ENCODE measurements at places on chromosomes 5 and 9.

- DNase-seq, result no peak
These were observed 168.1 kb downstream of the KDM4C start for GRCh38 chr9:6925836-6926235.

- peak; percentile 15 for DNase-seq
These were observed 404.4 kb downstream of the ICE1 start for GRCh38 chr5:5826911-5827310.

- peak; percentile 82 for DNase-seq
These were observed 60.6 kb upstream of the ZFR start for GRCh38 chr5:32504989-32505596.

- no peak for DNase-seq
These were observed 17.0 kb upstream of the RPS23 start for GRCh38 chr5:82295144-82295543.

- no peak for DNase-seq
These were observed 9.4 kb upstream of the TNFAIP8 start for GRCh38 chr5:119346394-119346793.

DNA sequence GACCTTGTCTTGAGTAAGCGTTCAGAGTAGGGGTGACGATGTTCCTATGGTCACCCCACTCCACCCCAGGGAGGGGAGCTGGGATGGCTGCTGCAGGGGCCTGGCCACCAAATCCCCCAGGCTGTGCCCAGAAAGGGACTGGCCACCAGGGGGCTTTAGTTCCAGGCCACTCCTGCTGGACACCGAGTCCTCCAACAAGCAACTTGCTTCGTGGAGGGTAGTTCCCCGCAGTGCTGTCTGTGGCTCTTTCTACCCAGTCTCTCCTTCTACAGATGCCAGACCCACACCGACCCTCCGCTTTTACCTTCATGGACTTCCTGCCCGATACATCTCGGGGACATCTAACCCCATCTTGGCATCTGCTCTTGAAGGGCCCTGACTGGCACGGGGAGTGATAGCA is 35.7 kb upstream of the GABRP start:
- DNase-seq, result peak; percentile 19

DNA sequence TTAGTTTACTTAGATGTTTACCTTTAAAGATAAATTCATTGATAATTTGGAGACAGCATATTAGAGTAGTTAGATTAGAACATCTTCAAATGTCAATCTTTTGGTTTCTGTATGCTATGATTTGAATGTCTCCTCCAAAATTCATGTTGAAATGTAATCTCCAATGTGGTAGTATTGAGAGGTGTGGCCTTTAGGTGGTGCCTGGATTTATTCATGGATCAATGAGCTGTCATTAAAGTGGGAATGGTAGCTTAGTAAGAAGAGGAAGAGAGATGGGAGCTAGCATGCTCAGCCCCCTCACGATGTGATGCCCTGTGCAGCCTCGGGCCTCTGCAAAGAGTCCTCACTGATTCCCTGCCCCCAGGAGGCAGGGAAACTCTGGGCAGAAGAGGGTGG is 133.6 kb upstream of the TUT7 start:
- DNase-seq, result no peak

DNA sequence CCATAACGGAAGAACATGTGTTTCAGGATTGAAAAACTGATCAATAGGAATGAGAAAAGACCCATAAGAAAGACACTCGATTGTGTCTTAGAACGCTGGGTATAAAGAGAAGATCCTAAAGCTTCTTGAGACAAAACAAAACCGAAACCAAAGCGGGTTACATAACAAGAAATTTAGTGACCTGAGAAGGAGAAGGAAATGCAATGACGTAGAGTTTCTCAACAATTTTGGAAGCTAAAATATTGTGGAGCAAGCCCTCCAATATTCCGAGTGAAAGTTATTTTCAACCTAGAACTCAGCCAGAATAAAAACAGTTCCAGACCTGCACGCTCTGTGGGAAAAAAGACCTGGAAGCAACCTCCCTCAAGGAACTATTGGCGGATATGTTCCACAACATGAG is 81.9 kb upstream of the FREM1 start:
- no peak for DNase-seq

GRCh38 chr5:143583409-143583808 is 179.9 kb upstream of the NR3C1 start:
- DNase-seq, result no peak

DNA sequence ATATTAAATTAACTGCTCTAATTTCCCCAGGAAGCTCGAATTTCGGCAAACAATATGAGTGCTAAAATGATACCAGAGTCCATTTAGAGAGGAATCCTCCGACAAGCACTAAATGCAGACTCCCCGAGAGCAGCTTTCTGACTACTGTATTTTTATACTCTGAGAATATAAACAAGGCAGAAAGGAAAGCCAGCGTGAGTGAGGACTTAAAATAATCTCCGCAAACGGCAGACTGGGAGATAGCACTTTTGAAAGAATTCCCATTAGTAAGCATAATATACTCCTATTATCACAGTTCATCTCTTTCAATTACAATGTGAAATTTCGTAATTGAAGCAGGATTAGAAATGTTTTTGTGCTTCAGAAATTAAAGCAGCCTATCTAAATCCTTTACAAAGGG is 269.4 kb upstream of the PANK3 start:
- DNase-seq, result no peak

DNA sequence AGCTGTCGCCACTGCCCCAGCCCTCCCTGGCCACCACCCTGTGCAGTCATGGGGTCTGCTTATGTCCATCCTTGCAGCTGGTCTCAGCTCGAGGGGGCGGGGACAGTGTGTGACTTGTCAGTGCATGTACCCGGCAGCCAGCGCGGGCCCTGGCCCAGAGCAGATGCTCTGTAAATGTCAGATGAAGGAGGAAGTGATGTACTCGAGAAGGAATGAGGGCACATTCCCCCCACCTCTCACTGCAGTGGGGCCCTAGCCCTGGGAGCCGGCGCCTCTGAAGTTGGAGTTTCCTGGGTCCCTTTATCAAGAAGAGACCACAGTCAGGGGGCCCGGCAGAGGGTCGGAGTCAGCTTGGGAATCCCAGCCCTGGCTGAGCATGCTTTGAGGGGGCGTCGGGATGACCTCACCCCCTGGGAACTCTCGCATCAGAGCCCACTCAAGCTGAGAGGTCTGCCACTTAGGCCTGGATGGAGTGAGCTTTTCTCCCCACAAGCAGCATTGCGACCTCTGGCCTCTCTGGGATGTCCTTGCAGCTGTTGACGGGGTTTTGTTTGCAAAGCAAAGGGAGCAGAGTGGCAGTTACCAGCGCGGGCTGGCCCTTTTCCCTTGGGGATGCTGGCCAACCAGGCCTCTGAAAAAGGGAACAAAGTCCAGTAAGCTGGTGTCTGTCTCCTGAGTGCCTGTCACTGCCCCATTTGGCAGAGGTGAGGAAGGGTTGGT is 19.0 kb downstream of the NEURL1B start:
- DNase-seq, result peak; percentile 80

GRCh38 chr9:29211003-29211579 is 1637.8 kb upstream of the C9orf72 start:
- DNase-seq, result no peak

DNA sequence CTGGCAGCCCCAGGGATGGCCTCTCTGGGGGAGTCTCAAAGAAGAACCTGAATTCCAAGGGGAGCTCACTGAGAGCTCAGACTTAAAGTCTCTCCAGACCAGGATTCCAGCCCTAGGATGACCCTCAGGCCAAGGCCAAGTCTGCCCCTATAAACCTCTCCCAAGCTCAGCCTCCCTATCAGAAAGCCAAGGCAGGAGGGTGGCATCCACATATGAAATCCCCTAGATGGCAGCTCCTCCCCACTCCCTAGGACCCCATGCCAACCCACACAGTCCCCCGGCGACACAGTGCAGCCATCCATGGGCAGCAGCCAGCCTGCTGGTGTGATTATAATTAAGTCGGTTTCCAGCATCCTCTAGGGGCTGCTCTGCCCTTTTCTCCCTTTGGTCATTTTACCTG is 269.9 kb downstream of the CDK5RAP2 start:
- DNase-seq, result no peak

DNA sequence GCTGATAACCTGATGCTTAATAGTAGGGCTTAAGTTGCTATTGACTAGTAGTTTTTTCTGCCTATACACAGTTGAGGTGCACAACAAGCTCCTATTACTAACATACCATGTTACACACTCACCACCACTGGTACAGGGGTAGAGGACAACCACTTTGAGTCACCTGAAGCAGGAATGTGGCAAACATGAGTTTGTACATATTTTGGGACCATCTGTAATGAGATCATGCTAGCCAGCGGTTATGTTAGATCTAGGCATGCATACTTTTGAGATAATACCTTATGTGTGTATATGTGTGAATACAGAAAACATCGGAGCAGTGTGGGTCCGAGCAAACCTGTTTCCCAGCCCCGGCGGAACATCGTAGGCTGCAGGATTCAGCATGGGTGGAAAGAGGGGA is 72.8 kb upstream of the NXNL2 start:
- DNase-seq, result peak; percentile 79

- DNase-seq, result no peak
These were observed 86.1 kb upstream of the SARDH start for GRCh38 chr9:133824106-133824801.

DNA sequence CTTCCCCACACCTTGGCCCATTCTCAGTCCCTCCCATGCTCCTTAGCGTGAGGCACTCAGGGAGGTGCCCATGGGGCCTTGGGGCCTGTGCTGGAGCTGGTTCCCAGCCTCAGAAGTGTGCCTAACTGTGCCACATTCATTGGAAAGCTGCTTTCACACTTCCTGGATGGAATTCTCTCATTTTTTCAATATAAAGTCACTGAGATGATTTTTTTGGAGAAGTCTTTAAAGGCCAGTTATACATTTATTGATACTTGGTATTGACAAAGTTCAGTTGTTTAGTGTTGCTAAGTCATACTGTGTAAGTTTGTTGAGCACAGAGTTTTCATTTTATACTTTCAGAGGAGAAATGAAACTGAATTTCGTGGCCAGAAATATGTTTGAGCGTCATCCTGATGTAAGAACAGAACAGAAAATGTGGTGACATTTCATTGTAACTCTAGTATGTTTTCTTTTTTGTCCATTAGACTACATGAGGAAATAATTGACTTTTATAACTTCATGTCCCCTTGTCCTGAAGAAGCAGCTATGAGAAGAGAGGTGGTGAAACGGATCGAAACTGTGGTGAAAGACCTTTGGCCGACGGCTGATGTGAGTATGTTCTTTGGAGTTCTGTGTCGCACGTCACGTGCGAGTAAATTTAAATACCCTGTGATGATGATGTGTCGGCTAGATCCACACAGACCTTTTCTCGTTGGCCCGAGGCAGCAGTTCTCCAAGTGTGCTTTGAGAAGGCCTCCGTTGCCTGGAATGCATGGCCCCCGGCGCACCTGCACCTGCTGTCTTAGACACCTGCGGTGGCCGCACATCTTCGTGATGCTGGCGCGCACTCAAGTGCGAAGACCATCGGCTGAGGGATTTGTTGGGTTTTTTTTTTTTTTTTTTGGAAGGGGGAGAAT is 24.1 kb downstream of the TENT4A start:
- DNase-seq, result no peak

GRCh38 chr5:17154211-17154996 is 63.0 kb upstream of the BASP1 start:
- DNase-seq, result peak; percentile 88

GRCh38 chr9:135858491-135859185 is 48.7 kb downstream of the CAMSAP1 start:
- DNase-seq, result no peak

DNA sequence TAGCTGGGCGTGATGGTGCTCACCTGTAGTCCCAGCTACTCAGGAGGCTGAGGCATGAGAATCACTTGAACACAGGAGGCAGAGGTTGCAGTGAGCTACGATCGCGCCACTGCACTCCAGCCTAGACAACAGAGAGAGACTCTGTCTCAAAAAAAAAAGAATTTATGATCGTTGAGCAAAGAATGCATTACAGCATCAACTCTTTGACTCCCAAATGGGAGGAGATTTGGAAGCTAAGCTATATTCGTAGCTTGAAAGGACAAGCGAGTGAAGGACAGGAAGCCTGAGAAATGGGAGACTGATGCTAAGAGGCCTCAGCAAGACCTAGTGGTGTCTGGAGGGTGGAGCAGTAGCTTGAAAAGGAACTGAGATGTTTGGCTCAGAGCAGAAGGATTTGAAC is 10.3 kb upstream of the CCIN start:
- DNase-seq, result no peak

DNA sequence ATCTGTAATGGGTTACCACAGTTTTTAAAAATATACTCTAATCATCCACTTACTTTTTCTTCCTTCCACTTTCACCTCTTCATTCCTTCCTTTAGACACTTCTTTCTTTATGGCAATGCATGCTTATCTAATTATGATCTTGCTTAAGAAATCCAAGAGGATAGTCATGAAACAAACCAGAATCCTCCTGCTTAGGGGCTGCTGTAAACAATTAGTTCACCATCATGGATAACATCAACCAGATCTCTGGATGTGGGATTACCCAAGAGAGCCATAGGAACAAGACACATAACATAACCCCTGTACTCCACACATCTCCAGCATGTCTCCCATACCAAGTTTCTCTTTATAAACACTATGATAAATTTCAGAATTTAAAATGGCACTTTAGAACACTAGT is 713.4 kb upstream of the PTPRD start:
- DNase-seq, result no peak

DNA sequence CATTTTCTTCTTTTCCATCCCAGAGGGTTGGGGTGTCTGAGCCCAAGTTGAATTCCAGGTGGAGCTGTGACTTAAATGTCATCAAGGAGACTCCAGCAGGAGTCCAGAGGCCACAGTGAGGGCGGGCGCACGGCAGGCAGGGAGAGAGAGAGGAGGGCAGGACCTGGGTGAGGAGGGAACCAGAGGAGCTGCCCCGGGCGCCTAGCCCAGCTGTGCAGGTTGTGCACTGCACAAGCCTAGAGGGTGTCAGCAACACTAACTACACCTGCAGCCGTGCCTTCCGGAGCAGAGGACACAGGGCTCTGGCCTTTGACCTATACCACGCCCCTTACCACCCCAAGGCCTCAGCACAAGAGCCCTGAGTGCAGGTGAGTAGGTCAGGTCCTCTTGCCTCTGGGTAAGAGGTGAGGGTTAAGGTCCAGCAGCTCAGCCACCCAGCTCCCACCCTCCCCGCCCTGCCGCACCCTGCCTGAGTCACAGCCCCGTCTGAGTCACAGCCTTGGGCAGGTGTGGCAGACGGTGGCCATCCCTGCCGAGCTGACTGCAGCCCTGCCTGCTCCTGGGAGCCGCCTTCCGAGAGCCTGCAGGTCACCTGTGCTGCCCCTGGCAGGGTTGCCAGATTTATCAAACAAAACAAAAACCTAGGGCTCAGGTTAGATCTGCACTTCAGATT is 6.4 kb upstream of the AGPAT2 start:
- DNase-seq, result no peak

All from cardiac fibroblast (primary cell).